Frontal cortex (tissue), 4 donors: ENCODE measurements at places on chromosomes 12 and 14.

DNA sequence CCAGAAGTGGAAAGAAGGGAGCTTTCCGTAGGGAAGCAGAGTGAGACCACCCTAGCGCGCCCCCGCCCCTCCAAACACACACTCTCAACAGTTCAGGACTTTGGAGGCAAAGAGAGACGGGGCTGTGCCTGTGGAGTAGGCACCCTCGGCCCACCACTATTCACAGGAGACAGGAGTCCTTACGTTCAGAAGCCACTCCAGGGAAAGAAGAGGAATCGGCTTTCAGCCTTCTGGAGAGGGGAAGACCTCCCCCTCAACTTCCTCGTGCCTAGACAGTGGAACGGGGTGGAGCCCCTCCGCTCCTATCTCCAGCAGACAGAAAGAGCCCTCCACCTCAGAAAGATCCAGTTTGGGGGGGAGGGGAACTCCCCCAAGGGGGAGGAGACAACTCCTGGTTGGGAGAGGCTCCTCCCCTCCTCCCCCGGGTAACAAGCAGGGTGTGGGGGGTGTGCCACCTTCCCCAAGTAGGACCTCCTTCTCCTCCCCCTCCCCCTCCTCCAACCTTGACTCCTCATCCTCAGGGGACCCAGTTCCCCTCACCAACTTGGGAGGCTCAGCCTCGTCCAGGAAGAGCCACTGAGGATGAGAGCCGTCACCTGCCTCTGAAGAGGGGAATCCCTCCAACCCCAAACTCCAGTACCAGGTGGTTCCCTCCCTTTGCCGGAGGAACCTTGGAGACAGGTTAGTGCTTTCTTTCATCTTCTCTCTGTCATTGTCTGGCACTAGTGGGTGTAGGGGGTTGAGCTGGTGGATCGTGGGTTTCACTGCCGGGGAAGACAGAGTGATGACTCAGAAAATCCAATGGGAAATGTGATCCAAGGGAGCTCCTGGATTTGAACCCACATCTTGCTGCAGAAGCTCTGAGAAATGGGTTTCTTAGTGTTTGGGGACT lies 883 bp downstream of the FOXJ2 start:
- DNase-seq: peak; percentile 66

GRCh38 chr12:106141003-106141402 lies 2.2 kb upstream of the NUAK1 start:
- no peak for DNase-seq

DNA sequence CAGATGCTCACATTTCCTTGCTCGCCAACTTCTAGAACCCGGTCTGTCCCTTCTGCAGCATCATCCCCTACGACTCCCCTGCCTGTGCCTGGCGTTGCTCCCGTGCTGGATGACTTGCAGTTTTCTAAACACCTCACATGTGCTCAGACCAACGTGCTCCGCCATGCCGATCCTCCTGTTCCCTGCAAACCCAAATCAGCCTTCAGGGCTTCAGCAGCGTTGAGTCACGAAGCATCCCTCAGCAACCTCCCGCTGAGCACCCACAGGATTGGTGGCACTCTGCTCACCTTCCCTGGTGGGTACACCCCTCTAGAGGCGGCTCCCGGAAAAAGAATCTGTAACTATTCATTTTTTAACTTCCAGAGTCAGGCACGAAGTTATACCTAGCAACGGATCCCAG lies 2.8 kb upstream of the PIWIL1 start:
- peak; percentile 36 for DNase-seq

DNA sequence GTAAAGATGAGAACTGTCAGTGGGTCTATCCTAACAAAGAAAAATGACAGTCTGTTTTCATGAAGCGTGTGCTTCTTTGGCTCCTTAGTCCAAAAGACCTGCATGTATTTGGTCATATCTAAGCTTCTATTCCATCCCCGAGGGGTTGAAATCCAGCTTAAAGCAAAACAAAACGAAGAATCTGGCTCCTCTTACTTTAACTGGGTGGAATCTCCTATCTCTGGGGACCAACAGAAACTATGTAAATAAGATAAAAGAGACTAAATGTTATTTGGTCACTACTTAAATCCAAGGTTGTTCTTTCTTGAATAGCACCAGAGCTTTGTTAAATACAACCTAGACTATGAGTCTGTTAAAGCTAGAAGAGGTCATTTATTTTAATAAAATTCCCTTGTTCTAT lies 9.4 kb downstream of the IGF1 start:
- no peak for DNase-seq
